AG20443 (cell line): ENCODE measurements at places on chromosomes 16 and 17.

DNA sequence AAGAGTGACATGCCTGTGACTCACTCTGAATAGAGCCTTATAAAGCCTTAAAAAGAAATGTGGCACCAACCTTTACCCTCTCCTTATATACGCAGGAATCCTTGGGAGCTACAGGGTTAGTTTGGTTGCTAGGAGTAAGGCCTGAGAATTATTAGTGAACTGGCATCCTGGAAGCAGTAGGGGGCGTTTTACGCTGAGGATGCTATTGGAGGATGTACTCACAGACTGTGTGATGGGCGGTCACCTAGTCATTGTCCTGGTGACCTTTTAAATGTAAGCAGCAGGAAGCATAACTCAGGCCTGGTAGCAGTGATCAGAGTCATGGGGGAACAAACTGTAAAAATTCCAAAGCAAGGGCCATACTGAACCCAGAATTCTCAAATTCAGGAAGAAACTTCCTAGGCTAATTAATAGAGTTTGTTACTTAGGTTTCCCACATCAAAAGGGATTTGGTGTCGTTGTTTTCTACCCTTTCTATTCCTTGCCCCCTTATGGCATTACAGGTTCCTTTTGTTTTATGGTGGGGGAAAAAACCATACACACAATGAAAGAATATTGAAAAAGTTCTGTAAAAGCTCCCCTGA lies 153.8 kb downstream of the SNX11 start:
- DNase-seq, result peak; percentile 19

DNA sequence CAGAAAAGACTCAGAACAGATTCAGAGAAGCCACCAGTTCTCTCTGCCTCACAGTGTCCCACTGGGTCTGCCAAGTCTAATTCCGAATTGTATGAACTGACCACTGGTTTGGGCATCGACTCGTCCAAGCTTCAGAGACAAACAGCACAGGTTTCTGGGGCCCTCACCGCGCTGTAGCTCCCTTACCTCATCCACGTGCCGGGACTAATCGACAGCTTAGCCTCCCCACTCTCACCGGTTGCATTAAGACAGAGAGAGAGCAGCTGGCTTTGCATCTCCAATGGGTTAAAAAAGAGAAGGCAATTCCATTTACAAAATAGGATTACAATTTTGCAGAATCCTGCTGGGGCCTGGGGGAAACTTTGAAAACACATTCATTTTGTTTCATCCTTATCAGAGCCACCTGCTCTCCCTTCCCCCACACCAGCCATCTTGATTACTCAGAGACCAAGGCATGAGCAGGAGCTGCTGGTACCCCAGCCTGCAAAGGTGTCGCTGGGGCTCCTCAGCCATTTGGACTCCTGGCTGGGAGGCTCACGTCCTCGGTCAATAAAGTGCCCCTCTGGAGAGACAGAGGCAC lies 95.3 kb upstream of the RPL38 start:
- no peak for DNase-seq

GRCh38 chr16:66516808-66517585 lies 32.9 kb downstream of the TK2 start:
- DNase-seq, result peak; percentile 95

- no peak for DNase-seq
Measured at GRCh38 chr17:48850792-48851323, 20.0 kb downstream of the CALCOCO2 start.
